ENCODE measurements at places on chromosomes 2 and 18.
A peak's percentile ranks its signal among the peaks of the same experiment; 100 is the strongest.

DNA sequence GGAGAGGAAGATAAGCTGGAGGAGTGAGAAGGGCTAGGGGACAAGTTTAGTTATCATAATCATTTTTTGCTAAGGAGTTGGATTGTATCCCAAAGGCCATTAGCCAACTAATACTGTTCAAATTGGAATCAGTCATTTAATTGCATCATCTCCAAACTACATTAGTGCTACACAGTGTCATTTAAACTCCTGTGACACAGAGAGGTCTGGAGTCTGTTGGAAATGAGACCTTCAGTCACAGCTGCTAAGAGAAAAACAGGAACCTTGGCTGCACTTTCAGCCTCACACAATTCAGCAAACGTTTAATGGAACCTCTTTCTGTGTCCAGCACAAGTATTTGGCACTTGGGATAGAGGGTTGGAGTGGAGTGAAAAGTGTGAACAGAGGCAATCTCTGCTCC is 175.5 kb upstream of the MGAT5 start:
- no peak for DNase-seq

- DNase-seq, result peak; percentile 11
Observed at GRCh38 chr2:72533765-72534164, 292.1 kb downstream of the EXOC6B start.

DNA sequence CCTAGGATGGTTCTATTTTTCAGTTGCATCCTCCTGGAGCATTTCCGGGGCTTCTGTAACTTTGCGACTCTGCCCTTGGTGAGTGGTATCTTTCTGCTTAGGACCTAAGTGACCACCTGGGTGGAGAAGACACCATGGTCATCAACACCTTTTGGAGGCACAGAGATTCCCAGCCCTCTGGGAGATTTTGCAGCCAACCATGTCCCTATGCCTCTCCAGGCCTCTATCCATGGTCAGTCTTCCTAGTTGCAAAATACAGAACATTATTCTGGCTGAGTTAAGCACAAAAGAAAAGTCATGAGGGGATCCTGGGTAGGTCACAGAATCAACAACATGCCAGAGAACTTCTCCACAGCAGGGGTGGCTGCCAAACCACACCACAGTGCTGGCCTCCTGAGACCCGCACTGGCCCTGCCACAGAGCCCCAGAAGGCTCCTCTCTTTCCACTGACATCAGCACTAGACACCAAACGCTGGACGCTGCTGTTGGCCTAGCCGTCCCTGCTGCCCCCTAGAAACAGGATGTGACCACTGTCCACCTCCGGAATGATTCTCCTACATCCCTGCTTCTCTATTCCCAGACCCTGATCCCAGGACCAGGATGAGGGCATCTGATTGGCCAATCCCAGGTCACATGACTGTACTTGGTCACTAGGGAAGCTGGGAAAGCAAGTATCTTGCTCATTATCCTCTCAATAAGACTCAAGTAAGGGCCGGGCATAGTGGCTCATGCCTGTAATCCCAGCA is 47.7 kb downstream of the SMAD7 start:
- DNase-seq, result peak; percentile 65

DNA sequence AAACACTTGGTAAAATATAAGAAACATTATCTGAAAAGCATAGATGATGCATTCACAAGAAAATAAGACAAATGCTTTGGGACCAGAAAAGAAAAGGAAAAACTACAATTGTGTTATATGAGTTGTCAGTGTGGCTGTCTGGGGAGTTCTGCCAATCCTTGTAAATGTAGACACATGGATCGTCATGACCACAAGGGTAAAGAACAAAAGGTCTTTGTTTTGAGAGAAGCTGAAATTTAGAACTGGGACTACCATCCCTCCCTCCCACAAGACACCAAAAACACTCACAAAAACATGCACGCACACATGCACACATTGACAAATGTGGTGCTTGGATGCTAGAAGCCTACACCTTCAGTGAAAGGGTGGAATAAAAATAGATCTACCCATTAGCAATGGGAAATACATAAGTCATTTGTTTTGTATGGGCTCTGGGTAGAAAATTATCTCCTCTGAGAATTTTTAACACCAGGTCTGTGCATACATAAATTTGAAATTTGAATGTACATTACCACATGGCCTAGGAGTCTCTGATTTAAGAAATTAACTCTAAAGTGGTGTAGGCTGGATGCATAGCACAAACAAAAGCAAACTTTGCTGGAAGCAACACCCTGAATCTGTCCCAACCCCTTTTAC is 266.2 kb upstream of the SLC39A10 start:
- DNase-seq, result no peak

DNA sequence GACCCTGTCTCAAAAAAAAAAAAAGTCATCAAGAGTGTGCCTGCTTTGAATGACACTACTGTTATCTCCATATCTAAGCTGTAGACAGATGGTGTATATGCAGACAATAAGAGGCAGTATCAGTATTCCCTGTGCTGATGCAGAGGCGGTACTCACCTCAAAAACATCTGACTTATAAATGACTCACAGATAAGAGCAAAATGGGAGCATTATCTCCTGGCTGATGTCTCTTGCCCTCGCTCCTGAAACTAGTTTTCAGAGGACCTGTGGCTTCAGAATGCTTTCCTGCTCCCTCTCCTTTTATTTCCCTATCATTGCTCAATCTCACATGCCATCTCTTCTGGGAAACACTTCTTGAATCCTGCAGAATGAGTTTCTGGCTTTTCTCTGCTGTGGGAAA is 289.6 kb downstream of the PTPRM start:
- no peak for DNase-seq

DNA sequence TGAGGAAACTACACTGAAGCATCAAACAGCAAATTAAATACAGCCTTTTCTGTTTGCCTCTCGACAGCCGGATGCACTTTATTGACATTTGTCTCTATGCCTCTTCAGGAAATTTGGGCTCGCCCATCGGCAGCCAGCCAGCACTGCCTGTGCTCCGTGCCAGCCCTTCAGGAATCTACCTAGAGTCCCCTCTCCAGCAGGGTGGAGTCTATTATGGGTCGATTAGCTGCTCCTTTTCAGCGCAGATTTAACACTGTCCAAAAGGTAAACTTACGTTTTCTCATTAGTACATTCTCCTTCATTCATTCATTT is 91.5 kb downstream of the MYCN start:
- no peak for DNase-seq

- peak; percentile 27 for DNase-seq
Observed at GRCh38 chr18:7633171-7633570, 66.1 kb downstream of the PTPRM start.

GRCh38 chr2:46001741-46002506 is 295.3 kb upstream of the EPAS1 start:
- peak; percentile 21 for DNase-seq

DNA sequence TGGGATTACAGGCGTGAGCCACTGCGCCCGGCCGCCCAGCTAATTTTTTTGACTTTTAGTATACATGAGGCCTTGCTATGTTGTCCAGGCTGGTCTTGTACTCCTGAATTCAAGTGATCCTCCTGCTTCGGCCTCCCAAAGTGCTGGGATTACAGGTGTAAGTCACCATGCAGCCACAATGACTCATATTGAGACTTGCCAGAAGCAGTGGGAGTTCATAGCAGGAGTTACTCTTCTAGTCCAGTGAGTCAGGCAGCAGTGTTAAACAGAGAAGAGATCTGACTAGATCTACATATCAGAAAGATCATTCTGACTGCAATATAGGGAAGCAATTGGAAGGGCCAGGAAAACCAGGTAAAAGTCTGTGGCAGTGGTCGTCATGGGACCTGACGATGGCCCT is 1.5 kb upstream of the FLACC1 start:
- no peak for DNase-seq

- no peak for DNase-seq
Observed at GRCh38 chr2:222930862-222931261, 70.0 kb downstream of the ACSL3 start.

- no peak for DNase-seq
Observed at GRCh38 chr2:29829841-29830240, 91.5 kb downstream of the ALK start.

DNA sequence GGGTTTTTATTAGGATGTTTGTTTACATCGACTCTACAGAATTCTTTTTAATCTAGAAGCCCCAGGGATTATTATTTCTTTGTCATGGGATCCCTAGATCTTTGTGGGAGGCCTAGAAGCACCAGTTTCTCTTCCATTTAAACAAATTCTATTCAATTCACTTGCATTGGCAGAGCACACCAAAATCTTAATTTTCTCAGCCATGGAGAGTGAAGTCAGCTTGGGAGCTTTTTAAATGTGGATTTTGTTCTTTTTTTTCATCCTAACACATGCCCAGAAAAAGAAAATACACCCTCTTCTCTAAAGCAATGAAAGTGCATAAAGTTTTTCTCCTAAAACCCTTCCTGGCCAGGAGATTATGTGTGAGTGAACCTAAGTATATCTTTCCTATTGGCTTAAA is 38.5 kb downstream of the CDCA7 start:
- DNase-seq, result no peak

- DNase-seq, result no peak
Observed at GRCh38 chr2:151882786-151883445, 54.7 kb upstream of the ARL5A start.

GRCh38 chr2:102313025-102313424 is 1.7 kb downstream of the IL1RL1 start:
- peak; percentile 33 for DNase-seq

Data from AG20443 (cell line).